NCI-H1930 (cell line): ENCODE measurements at places on chromosomes 3 and 15.

DNA sequence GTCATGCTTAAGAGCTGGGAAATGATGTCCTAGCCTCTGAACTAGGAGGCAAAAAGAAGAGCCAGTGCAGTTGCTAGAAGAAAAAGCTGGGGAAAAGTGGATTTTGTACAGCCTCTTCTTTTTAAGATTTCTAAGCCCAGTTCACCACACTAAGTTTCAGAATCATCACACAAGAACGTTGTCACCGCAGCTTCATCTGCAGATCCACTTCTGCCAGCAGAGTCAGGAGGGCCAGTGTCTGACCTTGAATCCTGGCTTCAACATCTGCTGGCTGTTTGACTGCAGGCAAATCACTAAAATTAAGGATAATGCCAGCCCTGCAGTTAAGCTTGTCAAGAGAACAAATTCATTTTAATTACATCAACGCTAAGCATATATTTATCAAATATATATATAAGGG is 36.2 kb downstream of the HDC start:
- DNase-seq = no peak

DNA sequence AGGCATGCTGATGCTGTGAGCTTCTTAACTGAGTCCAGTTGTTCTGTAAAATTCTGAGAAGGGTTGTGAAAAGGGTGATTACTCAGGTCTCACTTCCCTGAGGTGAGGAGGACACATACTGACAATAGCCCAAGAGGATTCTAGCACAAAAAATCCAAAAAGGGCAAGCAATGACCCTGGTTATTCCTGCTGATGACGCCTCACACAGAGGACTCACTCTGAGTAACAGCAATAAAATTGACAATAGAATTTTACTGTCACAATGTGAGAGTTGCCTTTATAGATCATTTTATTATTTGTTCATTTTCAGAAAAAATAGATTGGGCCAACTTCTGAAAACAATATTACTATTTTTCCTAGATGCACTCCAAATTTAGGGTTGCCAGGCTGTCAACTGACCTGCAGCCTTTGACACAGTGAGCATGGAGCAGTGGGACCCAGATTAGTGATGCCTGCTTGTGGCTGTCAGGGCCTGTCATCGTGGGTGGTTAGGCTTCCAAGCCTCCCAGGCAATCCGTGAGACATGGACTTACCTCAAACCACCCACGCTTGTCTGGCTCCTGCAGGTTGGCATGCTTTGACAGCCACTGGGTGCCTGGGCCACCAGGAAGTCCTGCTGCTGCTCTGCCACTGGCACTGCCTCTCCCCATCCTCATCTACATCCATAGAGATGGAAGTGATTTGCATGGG is 396.0 kb upstream of the THBS1 start:
- no peak for DNase-seq

GRCh38 chr3:143428294-143428693 is 308.7 kb downstream of the CHST2 start:
- no peak for DNase-seq

- DNase-seq = no peak
Measured at GRCh38 chr3:178083906-178084866, 452.1 kb upstream of the KCNMB2 start.

DNA sequence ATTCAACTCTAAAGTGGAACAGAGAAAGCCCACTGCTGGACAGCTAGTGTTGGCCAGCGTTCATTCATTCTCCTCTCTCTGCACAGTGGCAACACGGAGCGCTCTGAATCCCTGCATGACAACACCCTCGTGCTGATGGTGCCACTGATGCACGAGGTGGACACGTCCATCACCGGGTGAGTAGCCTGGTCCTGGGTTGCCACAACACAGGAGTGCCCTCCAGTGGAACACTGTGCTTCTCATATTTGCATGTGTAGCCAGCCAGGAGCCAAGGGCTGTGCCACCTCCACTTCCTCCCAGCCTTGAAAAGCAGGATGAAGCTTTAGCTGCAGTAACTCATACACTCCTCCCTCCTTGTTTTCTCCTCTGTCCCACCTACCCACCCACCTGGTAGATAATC is 120.0 kb upstream of the CTDSPL start:
- no peak for DNase-seq

DNA sequence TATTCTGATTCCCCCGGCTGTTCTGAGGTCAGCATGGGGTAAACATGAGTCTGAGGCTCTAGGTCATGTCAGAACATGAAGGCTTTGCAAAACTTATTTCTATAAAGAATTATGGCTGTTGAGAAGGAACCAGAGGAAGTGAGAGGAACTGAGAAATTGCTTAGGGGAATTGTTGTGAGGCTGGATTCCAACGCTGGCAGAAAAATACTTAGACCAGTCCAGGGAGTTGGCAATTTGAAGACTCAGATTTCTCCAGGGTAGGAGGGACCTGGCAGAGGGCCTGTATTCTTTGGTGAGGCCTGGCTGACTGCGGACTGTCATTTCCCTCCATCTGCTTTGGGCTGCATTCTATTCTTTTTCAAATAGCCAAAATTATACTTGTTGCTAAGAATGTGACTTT is 155.5 kb downstream of the PLD1 start:
- DNase-seq = no peak

DNA sequence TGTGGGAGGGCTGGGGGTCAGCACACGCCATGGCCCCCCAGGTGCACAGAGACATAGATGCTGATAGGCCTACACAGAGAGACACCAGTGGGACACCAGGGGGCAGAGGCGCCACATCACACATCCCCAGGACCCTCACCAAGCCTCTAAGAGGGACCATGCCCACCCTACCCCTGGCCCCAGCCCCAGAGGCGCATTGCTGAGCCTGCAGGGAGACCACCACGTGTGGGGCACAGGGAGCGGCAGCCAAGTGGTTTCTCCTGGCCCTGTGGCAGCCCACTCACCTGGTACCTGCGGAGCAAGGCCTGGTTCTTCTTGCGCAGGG is 1.2 kb downstream of the CCDC9B start:
- DNase-seq = no peak

GRCh38 chr3:139127101-139127500 is 82.4 kb upstream of the PRR23C start:
- DNase-seq = no peak

DNA sequence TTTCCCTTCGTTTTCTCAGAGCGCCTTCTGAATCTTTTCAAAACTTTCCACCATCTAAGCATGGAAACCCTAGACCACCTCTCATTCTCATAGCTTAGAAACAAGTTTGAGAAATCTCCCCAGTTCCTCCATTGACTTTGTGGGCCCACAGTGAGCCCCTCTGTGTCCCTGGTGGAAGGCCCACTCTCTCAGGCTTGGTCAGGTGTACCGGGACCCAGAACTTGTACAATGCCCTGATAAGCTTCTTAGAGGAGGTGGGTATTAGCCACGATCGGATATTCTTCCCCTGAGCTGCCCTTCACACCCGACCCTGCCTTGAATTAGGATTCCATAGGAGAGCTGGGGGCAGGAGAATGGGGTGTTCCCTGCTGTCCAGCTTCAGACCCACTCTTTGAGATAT is at the start of gene SLC24A1:
TSS of gene SLC24A1 (plus strand) at position 301 of the 400 bp plus-strand sequence. CDS start 2,143 bp downstream, outside the sequence.
- no peak for DNase-seq

DNA sequence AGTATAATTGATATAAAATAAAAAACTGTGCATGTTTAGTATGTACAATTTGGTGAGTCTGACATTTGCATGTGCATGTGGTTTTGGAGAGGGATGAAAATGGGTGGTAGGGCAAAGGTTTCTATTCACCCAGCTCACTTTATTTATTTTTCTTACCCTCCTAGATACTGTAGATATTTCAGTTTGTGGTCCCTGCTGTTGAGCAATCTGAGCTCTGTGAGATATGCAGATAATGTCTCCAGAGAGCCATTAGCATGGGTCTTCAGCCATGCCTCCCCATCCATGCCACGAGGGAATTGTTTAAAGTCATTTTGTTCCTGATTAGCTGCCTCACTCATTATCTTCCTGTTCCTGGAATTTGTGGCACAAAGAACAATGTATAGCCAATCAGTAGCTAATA is 44.4 kb upstream of the B3GALNT1 start:
- no peak for DNase-seq

DNA sequence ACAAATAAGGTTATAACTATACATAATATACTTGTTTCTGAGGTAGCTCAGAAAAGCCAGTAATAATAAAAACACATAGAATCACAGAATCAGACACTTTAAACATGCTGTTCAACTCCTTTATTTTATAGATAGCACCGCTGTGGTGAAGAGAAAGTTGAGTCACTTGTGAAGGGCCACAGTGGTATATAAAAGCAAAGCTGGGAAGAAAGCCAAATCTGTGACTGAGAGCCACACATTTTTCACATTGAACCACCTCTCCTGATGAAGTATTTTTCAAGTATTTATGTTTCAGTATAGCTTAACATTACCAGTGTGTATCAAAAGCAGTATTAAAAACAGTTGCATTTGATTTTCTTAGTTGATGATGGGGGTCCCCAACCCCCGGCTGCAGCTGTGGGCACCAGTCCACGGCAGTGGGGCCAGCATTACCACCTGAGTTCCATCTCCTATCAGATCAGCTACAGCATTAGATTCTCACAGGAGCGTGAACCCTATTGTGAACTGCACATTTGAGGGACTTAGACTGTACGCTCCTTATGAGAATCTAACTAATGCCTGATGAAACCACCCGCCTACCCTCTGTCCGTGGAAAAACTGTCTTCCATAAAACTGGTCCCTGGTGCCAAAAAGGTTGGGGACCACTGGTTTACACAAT is 46.2 kb downstream of the TBL1XR1 start:
- no peak for DNase-seq

GRCh38 chr3:8319935-8320634 is 181.5 kb upstream of the LMCD1 start:
- no peak for DNase-seq

DNA sequence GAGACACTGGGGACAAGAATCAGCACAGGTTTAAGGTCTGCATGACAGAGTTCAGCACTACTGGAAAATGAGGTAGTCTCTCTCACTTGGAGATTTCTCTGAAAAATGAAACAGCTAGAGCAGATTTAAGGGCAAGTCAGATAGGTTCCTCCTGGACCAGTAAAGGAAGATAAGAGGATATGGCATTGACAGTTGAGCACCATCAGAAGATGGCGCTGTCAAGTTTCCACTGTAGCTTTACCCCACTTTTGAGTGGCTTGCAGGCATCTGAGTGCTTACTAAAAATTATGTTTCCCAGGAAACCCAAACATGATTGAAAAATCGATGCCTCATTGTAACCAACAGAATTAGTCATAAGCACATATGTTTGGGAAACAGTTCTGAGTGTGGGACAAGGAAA is 407.2 kb upstream of the UBE2E2 start:
- no peak for DNase-seq

- no peak for DNase-seq
Measured at GRCh38 chr3:45406772-45407171, 18.4 kb downstream of the LARS2 start.

- DNase-seq = no peak
Measured at GRCh38 chr3:172592898-172593669, 69.9 kb upstream of the TNFSF10 start.

GRCh38 chr3:79632842-79633241 is 135.0 kb downstream of the ROBO1 start:
- DNase-seq = no peak

DNA sequence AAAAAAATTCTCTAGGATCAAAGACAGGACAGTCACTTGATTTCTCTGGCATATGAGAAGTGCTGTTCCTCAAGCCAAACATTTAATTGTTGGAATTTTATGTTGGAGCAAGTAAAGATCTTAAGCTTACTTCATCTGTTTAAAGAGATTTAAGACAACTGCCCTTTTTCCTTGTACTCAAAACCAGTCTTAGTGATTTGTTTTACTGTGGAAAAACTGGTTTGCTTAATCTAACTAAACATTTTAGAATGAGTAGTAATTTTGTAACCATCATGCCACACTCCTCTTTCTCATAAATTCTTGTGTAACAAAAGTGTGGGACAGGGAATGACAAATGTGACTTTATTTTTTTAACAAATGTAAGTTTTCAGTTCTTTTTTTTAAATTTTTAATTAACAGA is 18.4 kb downstream of the PRKCI start:
- DNase-seq = no peak

GRCh38 chr3:35422836-35423601 is 216.3 kb upstream of the ARPP21 start:
- DNase-seq = no peak

DNA sequence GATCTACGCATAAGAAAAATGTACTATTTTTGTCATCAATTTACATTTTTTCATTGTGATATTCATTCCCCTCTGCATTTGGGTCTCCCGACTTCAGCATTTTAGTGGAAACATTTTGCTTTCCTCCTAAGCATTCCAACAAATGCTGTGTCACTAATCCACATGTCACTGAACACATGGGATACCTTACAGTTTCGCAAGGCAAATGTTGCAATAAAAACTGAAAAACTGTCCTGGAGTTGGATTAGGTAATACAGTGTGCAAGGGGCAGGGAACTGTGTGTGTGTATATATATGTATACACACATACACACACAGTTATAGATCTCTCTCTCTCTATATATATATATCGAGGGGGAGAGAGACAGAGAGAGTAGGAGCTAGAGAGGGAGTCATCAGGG is 632.2 kb downstream of the MAGI1 start:
- DNase-seq = no peak

GRCh38 chr3:129687586-129688125 is 81.2 kb upstream of the PLXND1 start:
- DNase-seq = no peak

DNA sequence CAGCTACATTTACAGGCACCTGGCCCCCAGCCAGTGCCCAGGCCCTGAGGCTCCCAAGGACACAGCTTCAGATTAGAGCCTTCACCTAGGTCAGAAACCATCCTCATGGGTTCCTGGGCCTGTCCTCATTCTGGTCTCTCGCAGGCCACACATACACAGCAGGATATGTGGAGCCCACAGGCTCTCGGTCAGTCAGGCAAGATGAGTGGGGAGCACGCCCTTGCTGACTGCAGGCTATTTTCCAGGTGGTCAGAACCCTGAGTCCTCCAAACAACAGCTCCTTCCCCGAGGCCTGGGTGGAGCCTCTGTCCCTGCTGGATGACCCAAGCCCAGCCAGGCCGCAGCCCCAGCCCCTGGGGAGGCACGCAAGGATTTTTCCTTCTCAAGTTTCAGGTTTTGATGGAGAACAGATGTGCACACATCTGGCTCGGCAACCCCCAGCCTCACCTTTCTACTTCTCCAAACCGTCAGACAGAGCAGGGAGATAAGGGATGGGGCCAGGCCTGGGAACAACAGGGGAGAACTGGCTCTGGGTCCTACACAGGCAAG is 1.6 kb downstream of the STRA6 start:
- DNase-seq = no peak

DNA sequence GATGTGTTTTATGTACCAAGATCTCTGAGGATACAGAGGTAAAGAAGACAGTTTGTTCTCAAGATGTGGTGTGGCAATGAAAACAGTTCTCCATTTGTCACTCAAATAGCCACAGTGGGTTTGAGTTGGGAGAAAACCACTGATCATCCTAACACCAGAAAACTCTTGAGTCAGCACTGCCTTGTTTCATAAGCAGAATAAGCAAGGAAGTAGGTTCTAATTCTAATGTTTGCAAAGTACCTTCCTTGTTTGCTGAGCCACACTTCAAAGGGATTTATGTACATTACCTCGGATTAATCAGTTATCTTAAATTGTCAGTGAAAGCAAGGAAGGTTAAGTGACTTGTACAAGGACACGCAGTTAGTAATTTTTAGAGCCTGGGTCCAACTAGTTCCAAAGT is 107.8 kb upstream of the BOC start:
- DNase-seq = no peak
